ENCODE measurements at places on chromosomes 5 and 9.

- DNase-seq: no peak
These were observed 47.7 kb downstream of the LIX1 start for GRCh38 chr5:97094579-97095317.

DNA sequence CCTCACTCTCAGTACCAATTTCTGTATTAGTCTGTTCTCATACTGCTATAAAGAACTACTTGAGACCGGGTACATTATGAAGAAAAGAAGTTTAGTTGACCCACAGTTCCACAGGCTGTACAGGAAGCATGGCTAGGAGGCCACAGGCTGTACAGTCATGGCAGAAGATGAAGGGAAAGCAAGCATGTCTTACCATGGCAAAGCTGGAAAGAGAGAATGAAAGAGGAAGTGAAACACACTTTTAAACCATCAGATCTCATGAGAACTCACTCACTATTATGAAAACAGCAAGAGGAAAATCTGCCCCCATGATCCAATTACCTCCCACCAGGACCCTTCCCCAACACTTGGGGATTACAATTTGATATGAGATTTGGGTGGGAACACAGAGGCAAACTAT lies 698.8 kb downstream of the CDH9 start:
- no peak for DNase-seq

- DNase-seq: peak; percentile 89
These were observed 19.0 kb downstream of the NEURL1B start for GRCh38 chr5:172659909-172660628.

- no peak for DNase-seq
These were observed 537.2 kb upstream of the TLE4 start for GRCh38 chr9:79034583-79034982.

DNA sequence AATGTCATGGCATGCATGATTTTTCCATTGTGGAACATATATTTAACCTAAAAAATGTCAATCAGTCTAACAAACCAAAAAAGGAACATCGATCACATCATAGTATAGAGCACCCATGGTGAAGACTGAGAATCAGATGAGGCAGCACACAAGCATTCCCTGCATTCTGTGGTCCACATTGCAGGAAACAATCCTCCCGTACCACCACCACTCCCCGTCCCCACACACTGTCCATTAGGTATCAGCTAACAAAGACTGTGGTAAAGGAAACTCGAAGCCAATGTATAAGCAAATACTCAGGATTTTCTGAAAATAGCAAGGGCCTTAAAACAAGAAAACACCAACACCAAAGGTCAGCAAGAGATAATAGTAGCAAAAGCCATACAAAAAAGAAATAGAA lies 1104.4 kb upstream of the SEMA6A start:
- DNase-seq: no peak

- no peak for DNase-seq
These were observed 250.1 kb downstream of the MAT2B start for GRCh38 chr5:163755505-163755904.

DNA sequence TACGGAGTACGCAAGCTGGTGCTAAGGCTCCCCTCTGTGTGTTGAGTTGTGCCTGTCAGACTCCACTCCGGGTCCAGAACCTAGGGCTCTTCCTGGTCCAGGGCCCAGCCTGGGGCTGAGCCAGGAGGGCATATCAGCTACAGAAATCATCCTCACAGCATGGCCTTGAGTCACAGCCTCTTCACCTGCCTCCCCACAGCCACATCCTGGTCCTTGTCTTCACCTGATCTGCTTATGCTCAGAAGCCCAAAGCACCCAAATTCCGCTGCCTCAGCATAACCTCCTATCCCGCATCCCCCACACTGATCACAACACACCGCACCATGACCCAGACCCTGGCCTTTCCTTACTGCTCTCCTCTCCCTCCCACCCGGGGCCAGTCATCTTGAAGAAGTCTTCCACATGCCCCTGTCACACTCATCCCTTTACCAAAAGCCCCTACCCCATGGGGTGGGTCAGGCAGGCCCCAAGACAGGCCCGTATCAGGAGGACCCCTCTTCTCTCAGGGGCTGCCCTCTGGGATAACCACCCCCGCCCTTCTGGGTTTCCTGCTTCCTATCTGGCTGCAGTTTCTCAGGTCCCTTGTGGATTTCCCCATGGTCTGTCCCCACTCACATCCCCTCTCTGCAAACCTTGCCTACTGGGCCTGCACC lies 1.3 kb upstream of the IL3 start:
- DNase-seq: peak; percentile 43

DNA sequence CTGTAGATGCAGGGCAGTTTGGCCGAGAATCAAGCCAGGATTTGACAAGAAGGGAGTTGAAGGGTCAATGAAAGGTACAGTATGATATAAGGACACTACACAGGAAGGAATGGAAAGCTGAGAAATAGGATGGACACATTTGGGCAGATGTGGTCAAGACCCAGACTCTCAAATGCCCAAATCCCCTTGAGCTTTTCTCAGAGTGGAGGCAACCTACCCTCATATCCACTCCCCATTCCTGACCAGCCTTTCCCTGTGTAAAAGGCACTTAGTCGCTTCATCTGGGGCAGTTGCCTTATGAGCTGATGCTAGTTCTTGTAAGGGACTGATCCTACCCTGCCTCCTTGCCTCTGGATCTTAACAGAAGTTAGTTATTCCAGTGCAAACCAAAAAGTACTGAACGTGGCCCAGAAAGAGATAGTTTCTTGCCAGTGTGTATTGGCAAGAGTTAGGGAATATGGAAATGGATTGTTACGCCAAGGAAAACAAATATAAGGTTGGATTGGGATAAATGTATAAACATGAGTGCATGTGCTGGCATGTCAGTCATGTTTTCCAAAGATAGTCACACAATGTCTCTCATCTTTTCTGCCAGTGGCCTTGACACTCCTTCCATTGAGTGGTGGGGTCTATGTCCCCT lies 4.1 kb upstream of the MCCC2 start:
- DNase-seq: no peak

DNA sequence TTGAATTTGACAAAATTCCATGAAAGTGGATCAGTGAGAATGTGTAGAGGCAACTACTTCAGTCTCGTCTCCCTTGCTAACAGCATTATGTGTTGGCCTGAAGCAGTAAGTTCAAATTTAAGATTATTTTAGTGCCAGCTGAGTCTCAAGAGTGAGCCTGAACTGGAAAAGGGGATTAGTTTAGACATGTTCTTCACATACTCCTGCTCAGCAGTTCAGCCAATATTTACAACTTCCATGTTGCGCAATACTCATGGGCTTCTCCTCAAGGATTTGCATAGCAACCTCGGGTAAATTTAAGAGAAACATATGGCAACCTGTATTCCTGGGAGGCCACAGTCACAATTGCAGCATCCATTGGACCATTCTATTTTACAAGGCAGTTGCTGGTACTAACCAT lies 553.8 kb downstream of the PTPRD start:
- no peak for DNase-seq

GRCh38 chr9:23682891-23683431 lies 143.1 kb downstream of the ELAVL2 start:
- DNase-seq: no peak

GRCh38 chr9:108185613-108186012 lies 670.2 kb downstream of the ACTL7B start:
- DNase-seq: no peak

- no peak for DNase-seq
These were observed 156.5 kb upstream of the EGFLAM start for GRCh38 chr5:38101897-38102296.

GRCh38 chr5:171127314-171127713 lies 181.7 kb upstream of the TLX3 start:
- no peak for DNase-seq

DNA sequence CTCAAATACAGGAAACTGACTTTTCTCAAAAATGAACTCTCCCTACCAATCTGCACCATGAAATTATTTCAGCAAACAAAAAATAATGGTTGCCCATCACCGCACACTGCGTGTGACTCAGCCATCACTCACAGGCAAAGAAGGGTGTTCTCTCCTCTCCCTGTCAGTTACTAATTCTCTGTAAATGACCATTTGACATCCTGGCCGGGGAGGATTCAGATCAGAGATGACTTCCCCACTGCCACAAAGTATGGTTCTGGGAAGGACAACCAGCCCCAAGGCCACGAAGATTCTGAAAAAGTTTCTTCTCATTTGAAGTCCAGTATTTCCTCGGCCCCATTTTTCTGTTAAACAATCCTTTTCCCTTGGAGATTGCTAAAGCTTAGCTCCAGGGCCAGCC lies 199.4 kb downstream of the AUH start:
- no peak for DNase-seq

DNA sequence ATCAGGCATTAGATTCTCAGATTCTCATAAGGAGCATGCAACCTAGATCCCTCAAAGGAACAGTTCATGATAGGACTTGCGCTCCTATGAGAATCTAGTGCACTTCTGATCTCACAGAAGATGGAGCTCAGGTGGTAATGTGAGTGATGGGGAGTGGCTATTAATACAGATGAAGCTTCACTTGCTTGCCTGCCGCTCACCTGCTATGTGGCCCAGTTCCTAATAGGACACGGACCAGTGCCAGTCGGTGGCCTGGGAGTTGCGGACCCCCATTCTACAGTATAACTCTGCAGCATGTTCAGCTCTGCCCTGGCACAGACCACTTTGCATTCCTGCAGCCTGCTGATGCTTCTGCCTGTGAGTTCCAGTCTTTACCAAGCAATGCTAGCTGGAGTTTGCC lies 581.3 kb upstream of the KLF4 start:
- no peak for DNase-seq
